Spinal cord (tissue), 10 donors: ENCODE measurements at places on chromosomes 11 and 22. TPM values are rescaled to one million over a fixed set of nuclear protein-coding genes. Genes with fewer than 3 reads are reported as not detected.

CDK2AP2 gene
- 51.1 TPM for polyA plus RNA-seq

OR5P2 gene
- polyA plus RNA-seq: not detected

CCDC81 gene
- 4.6 TPM for polyA plus RNA-seq

DEPDC7 gene
- polyA plus RNA-seq: 3.1 TPM

HTATIP2 gene
- polyA plus RNA-seq: 10.4 TPM

FCHSD2 gene
- 82.0 TPM for polyA plus RNA-seq

DDI1 gene
- polyA plus RNA-seq: not detected

ST13 gene
- polyA plus RNA-seq: 373 TPM

PDGFB gene
- polyA plus RNA-seq: 18.3 TPM

OR1S1 gene
- not detected for polyA plus RNA-seq

SCN4B gene
- 31.2 TPM for polyA plus RNA-seq

TESMIN gene
- 8.8 TPM for polyA plus RNA-seq

MUC6 gene
- 1.3 TPM for polyA plus RNA-seq

CD3D gene
- polyA plus RNA-seq: not detected

DDTL gene
- polyA plus RNA-seq: 5.3 TPM

RIBC2 gene
- polyA plus RNA-seq: 2.6 TPM

CNIH2 gene
- polyA plus RNA-seq: 248 TPM

MFRP gene
- 0.22 TPM for polyA plus RNA-seq
